ENCODE measurements at places on chromosomes 7 and 10.

GRCh38 chr10:98444314-98445006 lies 2.3 kb downstream of the HPS1 start:
- no peak for DNase-seq

DNA sequence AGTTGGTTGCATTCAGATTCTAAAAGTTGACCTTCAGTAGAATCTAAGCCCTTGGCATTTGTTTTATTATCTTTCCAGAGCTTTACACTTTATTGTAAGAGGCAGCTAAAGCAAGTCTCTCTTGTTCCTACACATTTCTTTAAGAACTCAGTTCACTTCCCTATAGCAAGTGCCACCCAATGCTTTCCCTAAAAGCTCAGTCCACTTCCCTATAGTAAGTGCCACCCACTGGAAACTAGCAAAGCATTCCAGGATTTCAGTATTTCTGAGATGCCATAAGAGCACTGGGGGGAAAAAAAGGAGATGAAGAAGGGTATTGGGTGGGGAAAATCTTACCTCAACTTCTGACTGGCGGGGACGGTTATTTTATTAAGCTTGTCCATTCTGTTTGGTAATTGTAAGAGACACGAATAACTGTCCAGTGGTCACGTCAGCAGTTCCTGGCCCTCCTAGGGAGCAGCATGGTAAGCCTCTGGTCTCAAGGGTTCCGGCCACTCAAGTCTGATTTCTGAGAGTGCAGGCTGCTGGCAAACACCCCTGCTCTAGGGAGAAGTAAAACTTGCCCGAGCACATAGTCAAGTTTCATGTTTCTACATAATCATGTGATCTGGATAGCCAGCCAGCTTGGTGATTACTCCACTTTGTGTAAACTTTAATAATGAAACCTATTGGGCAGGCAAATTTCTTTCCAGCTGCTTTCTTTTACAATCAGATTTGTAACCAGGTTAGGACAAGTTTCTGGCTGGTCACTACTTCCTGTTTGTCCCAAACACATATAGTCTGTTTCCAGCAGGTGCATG lies at the start of gene BLNK:
Gene BLNK, minus strand, starts transcription at position 554 of the 800 bp plus-strand sequence. Its CDS starts 171 bp downstream, at position 383.
- DNase-seq = no peak

DNA sequence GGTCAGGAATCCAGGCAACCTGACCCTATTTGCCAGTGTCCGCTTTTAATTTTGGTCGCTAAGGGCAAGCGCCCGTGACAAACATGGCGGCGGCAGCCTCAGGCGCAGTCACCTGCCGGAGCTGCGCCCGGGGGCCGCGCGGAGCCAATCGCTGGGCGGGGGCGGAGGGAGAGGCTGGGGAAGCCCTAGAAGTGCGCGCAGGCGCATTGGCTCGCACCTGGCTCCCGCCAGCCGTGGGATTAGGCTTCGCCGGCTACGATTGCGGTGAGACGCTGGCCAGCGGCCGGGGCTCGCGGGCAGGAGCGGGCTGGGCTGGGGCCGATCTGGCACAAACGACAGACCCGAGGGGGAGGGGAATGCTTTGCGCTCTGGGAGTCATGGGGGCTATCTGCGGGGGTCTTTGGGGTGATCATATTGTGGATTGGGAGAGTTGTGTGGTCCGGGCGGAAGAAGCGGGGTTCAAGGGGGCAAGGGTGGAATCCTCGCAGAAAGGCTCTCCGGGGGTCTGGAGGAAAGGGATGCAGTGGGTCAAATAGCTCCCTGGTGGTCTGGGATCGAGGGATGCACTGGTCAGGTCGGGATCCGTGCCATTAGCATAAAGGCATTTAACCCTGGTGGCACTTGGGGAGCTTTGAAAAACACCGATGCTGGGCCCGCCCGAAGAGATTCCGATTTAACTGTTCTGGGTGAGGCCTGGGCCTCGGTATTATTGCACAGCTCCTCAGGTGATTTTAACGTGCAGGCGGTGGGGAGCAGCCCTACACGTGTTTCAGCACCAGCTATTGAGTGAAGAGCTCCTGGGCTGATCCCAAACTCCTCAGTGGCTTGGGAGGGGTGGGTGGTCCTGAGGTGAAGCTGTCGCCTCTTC lies 10.1 kb upstream of the C10orf95 start:
- peak; percentile 81 for DNase-seq

GRCh38 chr7:156386097-156386496 lies 254.5 kb upstream of the RNF32 start:
- no peak for DNase-seq

DNA sequence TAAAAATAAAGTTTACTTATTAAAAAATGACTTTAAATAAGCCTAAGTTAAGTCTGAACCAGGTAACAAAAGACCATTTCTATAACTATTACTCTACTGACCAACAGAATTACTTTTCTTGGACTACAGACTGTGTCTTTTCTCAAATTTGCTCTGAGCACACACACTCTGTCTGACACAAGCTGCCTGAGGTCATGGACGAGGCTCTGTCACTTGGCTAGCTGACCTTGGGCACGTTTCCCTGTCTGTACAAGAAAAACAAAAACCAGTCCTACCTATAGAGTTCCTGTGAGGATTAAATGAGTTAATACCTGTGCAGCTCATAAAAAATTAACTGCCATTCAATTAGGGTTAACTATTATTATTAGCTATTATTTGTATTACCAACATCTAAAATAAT lies 22.9 kb downstream of the ATE1 start:
- no peak for DNase-seq

DNA sequence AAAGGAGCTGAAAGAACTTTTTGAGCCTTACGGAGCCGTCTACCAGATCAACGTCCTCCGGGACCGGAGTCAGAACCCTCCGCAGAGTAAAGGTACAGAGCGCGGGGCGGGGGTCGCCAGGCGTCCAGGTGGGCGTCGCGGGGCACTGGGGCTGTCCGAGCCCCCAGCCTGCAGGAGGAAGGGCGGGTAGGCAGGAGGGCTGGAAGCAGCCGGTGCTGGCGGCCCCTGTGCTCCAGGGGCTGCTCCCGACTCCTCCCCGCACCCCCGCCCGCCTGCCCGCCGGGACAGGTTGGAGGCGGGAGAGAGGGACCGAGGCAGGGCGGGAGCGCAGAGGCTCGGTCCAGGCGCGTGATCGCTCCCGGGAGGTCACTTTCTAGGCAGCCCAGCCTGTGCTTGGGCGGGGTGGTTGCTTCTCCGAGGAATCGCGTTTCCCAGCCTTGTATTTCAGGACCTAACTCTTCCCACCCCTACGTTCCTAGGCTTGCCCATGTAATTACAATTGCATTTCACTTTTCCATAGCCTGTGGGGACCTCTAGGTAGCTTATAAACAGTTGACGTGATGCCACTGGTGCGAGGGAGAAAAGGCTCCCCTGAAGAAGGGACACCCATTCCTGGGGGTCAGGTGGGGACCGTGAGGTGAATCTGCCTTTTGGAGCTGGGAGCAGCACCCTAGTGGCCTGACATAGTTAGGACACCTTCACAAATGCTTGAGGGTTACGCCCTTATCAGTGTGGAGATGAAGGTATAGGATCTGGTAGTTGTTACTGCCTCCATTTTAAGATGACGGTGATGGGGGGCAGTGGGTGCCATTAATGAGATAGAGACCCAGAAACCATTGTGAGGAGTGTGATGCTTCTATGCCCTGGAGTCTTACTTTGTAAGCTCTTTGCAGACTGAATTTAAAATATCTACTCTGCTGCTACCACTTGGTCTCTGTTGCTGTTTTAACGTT lies 148.2 kb downstream of the CELF2 start:
- DNase-seq = peak; percentile 29

- DNase-seq = no peak
Measured at GRCh38 chr10:3665316-3665908, 119.6 kb downstream of the KLF6 start.

DNA sequence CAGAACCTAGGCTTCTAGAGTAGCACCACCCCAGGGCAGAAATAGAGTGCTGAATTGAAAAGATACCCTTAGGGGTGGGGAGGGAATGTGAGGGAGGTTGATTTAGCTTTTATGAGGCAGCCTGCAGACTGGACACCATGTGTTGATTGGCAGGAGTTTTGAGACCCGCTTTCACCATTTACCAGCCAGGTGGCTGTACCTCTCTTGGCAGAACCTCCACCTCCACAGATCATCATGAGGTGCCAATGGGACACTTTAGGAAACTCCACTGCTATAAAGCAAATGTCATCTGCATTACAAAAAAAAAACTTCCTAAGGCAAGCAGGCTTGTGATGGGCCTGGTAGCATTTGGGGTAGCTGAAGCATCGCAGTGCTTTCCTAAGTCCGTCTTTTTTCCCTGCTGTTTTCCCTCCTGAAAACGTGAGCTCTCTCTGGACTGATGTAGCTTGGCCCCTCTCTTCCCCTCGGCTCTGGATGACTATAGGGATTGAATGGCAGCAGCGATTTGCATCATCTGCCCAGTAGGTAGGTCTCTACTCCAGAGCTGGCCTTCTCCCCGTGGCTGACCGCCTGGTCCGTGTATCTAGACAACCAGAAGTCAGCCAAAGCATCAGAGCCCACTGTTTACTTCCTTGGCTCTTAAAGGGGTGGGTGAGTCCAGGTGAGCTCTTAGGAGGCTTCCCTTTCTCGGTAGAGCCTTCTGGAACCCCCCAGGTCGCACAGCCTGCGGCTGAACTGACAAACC lies 1.3 kb downstream of the PCBD1 start:
- DNase-seq = no peak

DNA sequence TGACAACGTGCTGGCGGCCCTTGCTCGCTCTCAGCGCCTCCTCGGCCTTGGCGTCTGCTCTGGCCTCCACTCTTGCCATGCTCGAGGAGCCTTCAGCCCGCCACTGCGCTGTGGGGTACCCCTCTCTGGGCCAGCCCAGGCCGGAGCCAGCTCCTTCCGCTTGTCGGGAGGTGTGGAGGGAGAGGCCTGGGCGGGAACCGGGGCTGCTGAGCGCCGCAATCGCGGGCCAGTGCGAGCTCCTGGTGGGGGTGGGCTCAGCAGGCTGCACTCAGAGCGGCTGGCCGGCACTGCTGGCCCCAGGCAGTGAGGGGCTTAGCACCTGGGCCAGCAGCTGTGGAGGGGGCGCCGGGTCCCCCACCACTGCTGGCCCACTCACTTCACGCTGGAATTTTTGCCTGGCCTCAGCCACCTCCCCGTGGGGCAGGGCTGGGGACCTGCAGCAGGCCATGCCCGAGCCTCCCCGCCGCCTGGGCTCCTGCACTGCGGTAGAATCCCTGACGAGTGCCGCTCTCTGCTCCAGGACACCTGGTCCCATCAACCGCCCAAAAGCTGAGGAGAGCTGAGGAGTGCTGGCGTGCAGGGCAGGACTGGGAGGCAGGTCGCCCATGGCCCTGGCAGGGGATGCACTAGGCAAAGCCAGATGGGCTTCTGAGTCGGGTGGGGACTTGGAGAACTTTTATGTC lies 372.2 kb upstream of the NRG3 start:
- no peak for DNase-seq

GRCh38 chr7:49294611-49295010 lies 370.3 kb downstream of the CDC14C start:
- no peak for DNase-seq

DNA sequence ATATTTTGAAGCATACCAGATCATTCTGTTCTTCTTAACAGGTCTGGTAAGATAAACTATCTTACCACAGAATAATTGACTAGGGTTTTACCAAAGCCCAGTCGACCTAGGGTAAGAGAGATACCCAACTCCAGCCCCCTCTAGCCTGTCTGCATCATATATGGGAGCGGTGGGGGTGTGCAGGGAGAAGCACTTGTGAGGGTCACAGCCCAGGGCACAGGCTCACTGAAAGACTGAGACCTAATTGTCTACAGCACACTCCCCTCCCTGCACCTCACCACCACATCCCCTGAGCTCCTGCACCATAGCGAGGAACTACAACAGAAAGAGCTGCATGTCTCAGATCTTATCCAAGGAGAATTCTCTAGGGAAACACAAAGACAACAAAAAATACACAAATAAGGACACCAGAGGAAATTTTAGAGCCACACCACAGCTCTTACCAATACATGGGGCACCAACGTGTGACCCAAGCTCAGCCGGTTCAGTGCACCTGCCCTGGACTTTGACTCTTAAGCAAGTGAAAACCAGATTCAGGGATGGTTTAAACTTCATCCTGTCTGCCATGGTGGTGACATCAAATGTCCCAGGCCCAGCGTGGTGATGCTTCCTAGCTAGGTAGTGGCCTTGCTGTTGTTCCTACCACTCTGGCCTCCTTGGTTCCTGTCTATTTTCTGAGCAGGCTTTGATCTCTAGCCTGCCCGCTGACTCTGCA lies 150.8 kb downstream of the HERPUD2 start:
- DNase-seq = no peak

All from NCI-H748 treated with DMSO at 0.1 percent for 48 hours (cell line).